ENCODE measurements at places on chromosomes 11 and 22.

GRCh38 chr22:49412236-49412635, 415.4 kb downstream of the BRD1 start:
- DNase-seq: no peak

- DNase-seq: no peak
These were observed 31.1 kb downstream of the RPL3 start for GRCh38 chr22:39288135-39288898.

GRCh38 chr22:36413022-36413775, 25.4 kb upstream of the MYH9 start:
- no peak for DNase-seq

DNA sequence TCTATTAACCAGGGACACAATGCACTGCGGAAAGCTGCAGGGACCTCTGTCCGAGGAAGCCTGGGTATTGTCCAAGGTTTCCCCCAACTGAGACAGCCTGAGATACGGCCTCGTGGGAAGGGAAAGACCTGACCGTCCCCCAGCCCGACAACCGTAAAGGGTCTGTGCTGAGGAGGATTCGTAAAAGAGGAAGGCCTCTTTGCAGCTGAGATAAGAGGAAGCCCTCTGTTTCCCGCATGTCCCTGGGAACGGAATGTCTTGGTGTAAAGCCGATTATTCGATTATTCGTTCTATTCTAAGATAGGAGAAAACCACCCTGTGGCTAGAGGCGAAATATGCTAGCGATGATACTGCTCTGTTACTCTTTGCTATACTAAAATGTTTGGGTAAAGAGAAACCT, 5.2 kb downstream of the BET1L start:
- no peak for DNase-seq

GRCh38 chr22:38432264-38432663, 22.7 kb downstream of the KCNJ4 start:
- DNase-seq: no peak

DNA sequence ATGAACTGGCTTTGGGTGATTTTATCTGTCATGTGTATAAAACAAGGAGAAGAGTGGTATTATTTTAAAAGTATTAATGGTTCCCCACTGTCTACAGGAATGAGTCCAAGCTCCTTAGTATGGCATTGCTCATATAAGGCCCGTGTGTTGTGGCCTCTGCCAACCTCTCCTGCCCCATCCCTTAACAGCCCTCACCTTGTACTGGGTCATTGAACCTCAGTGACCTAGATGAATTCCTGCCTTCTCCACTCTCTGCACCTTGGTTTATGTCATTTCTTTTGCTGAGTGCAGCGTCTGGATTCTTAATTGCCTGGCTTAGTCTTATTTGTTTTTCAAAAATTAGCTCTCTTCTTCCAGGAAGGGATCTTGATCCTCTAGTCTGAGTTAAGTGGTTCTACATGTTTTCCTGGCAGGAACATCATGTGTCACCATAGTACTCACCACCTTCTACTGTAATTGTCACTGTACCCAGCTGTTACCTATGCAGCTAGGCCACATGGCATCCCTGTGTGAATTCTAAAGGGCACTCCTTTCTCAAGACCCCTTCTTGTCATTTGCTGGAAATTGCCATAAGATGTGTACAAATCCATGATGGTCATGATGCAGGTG, 36.2 kb upstream of the POGLUT3 start:
- no peak for DNase-seq

DNA sequence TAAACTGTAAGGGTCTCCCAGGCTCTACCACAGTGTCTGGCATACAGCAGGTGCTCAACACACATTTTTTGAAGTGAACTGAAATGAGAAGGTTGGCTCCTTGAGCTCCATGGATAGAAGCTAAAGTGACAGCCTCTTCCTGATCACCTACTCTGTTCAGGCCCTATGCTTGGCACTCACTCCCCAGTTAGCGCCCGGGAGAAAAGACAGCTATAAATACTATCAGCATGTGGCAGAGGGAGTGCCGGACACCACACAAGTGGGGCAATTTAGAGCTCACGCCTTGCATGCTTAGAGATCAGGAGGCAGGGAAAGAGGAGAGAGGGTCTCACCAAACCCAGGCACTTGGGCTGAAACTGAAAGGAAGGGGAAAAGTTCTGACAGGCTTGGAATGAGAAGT, 195.5 kb downstream of the BUD13 start:
- no peak for DNase-seq

GRCh38 chr22:35663371-35663770, 15.1 kb downstream of the APOL6 start:
- DNase-seq: no peak

DNA sequence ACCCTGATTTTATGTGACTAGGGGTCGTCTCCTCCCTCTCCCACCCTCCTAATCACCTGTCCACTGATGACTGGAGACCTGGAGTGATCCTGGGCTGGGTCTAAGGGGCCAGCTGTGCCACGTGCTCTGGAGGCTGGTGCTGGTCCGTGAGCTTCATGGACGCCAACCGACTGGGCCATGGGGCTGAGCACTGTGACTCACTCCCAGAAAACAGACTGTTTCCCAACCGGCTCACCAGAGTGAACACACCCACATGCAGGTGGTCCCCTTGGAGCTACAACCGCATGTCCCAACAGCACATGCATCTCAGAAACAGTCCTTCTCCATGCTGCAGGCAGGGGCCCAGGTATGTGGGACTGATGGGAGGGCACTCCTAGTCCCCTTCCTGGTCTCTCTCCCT, 14.0 kb upstream of the LMO1 start:
- DNase-seq: no peak

GRCh38 chr11:30159546-30159945, 71.3 kb upstream of the FSHB start:
- no peak for DNase-seq

GRCh38 chr22:24207264-24208011, 26.2 kb downstream of the SUSD2 start:
- DNase-seq: no peak

- no peak for DNase-seq
These were observed 14.9 kb downstream of the KDELR3 start for GRCh38 chr22:38482662-38483308.

GRCh38 chr11:3184732-3185347, 19.7 kb upstream of the OSBPL5 start:
- no peak for DNase-seq
